Hematopoietic multipotent progenitor cell treated with erythropoietin and hydrocortisone succinate and interleukin-3 and kit ligand, for 8 days (in vitro differentiated cells): ENCODE measurements at places on chromosomes 11 and 22.

- no peak for DNase-seq
Measured at GRCh38 chr11:91563176-91563575, 661.4 kb upstream of the FAT3 start.

- DNase-seq = peak; percentile 78
Measured at GRCh38 chr22:40728731-40729189, 49.5 kb downstream of the MCHR1 start.

- no peak for DNase-seq
Measured at GRCh38 chr11:132898021-132898420, 634.3 kb downstream of the OPCML start.

DNA sequence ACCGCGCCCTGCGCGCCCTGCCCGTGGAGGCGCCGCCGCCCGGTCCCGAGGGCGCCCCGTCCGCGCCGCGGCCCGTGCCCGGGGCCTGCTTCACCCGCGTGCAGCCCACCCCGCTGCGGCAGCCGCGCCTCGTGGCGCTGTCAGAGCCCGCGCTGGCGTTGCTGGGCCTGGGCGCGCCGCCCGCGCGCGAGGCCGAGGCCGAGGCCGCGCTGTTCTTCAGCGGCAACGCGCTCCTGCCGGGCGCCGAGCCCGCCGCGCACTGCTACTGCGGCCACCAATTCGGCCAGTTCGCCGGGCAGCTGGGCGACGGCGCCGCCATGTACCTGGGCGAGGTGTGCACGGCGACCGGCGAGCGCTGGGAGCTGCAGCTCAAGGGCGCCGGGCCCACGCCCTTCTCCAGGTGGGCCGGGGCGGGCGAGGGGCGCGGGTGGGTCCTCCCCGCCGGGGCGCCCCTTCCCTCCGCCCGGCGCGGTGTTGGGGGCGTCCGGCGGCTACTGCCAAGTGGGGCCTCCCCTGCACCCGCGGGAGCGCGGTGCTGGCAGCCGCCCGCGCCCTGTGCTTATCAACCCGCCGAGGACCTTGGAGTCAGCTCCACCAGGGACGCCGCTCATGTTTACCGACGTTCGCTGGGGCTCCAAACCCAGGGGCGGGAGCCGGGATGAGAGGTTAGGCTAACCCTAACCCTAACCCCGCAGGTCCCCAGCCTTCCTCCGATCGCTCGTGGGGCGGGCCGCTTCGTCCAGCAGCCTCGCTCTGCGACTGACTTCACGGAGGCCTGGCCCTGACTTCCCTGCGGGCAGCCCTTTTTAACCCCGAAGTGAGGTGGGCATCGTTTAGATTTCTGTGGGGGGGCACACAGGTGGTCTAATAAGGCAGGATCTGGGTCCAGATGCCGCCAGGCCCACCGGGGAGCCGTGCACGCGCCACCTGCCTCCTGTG is 649 bp downstream of the SELENOO start:
- peak; percentile 47 for DNase-seq

- DNase-seq = no peak
Measured at GRCh38 chr11:66617155-66617834, 865 bp downstream of the RBM14 start.

DNA sequence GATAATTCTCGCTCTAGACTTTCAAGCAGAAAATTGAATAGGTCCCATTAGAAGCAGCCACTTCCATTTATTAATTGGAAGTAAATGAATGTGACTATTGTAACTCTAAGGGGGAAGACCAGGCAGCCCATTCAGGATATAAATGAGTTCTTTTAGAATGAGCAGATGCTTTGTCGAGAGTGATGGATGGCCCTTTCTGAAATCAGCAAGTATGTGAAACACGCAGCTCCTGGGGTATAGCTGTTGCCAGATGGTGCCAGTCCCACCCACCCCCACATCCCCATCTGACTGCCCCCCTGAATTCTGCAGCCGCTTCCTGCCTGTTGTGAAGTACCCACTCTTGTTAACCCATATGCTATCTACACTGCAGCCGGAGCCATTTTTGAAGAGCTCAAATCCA is 3.7 kb downstream of the SLC15A3 start:
- no peak for DNase-seq

GRCh38 chr11:6586434-6587359 is 16.7 kb downstream of the RRP8 start:
- DNase-seq = no peak

GRCh38 chr11:101129203-101129943 is at the start of gene PGR:
Gene PGR (minus strand): TSS chr11:101129813. CDS start chr11:101129070, 743 bp downstream.
- no peak for DNase-seq

- no peak for DNase-seq
Measured at GRCh38 chr11:72244060-72244360, at the start of gene PHOX2A. Gene PHOX2A (minus strand): TSS chr11:72244176. CDS start chr11:72244004, 172 bp downstream.

- no peak for DNase-seq
Measured at GRCh38 chr22:44406341-44407170, 91.5 kb downstream of the RTL6 start.

GRCh38 chr22:24330636-24331035 is 60.0 kb downstream of the SPECC1L start:
- peak; percentile 50 for DNase-seq

DNA sequence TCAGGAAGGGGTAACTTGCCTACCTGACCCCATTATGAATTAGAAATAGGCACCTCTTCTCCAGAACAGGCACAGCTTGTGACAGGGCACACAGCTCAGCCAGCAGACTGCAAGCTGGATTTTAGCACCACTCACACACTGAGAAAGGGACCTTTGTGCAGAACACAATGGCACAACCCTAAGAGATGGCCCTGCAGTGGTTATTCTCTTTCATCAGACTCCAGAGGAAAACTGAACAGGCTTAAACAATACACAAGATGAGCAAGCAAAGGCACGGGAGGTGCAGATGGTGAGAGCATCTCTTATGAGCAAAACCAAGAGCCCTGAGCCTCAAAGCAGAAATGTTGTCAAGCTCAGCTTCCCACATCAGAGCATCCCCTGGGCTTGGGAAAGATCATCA is 93.8 kb upstream of the LRRC55 start:
- no peak for DNase-seq

- DNase-seq = no peak
Measured at GRCh38 chr22:43260331-43261231, 73.6 kb upstream of the TTLL12 start.

DNA sequence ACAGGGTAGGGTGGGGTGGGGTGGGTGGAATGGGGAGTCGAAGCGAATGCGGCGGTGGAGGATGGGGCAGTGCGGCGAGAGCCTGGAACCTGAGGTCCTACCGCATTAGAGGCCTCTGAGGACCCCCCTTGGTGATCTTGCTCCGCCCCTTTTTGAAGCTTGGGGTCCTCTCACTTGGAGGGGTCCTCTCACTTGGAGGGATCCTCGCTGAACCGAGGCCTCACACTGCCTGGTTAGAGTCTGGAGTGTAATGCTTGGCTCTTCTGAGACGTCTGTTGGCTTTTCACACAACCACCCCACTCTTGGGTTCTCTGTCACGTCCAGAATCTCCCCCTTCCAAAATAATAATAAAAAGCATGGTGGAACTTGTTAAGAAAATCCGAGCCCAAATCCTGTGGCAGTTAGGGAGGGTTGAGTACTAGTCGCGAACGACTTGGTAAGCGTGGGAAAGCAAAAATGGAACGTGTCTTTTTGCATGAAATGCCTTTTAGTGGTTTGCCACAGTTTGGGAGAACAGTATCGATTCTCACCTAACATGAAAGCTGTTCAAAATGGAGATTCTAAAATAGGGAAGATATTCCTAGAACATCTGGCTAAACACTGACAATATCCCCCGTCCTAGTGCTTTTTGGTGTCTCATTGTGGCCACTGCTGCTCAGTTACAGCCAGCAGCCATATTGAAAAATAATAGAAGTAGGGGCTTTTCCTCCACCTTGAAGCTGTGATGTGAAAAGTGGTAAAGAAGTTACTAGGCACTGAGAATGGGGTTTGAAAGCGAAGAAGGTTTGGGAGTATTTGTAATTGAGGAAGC is 822 bp downstream of the RBX1 start:
- DNase-seq = no peak

GRCh38 chr11:20627026-20627425 is 27.6 kb downstream of the SLC6A5 start:
- no peak for DNase-seq

GRCh38 chr11:131278472-131278871 is 91.9 kb upstream of the NTM start:
- no peak for DNase-seq

DNA sequence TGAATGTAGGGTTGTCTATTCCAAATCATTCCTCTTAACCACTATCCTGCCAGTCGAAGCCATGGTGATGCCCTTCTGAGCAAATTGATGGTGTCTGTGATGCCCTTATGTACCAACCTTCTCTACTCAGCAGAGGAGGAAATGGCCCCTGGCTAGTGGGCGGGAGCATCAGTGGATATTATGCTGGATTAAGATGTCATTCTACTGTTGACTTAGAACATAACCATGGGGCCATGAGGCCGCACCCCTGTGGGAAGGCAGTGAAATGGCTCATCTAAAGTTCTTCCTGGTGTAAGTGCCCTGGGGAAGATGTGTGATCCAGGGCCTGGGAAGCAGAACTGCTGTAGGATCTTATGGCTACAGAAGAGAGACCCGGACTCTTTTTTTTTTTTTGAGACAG is 20.7 kb upstream of the P2RY2 start:
- DNase-seq = no peak

- no peak for DNase-seq
Measured at GRCh38 chr11:70528046-70528793, 129.9 kb downstream of the CTTN start.

GRCh38 chr22:25282671-25283561 is 63.5 kb downstream of the CRYBB2 start:
- no peak for DNase-seq

- DNase-seq = no peak
Measured at GRCh38 chr11:122656631-122657101, 1.1 kb downstream of the UBASH3B start.

GRCh38 chr11:128767591-128768001 is 73.7 kb downstream of the FLI1 start:
- DNase-seq = no peak

- no peak for DNase-seq
Measured at GRCh38 chr11:84800755-84801346, 826.3 kb downstream of the DLG2 start.

GRCh38 chr22:44200451-44200850 is 19.7 kb downstream of the PARVG start:
- peak; percentile 9 for DNase-seq

- no peak for DNase-seq
Measured at GRCh38 chr22:41899110-41899509, 15.8 kb downstream of the SHISA8 start.

- peak; percentile 24 for DNase-seq
Measured at GRCh38 chr22:17974087-17974486, 50.3 kb downstream of the MICAL3 start.

- peak; percentile 53 for DNase-seq
Measured at GRCh38 chr11:2700415-2701211, 819 bp upstream of the KCNQ1OT1 start.

- no peak for DNase-seq
Measured at GRCh38 chr11:44434191-44434590, 124.3 kb upstream of the ALX4 start.

DNA sequence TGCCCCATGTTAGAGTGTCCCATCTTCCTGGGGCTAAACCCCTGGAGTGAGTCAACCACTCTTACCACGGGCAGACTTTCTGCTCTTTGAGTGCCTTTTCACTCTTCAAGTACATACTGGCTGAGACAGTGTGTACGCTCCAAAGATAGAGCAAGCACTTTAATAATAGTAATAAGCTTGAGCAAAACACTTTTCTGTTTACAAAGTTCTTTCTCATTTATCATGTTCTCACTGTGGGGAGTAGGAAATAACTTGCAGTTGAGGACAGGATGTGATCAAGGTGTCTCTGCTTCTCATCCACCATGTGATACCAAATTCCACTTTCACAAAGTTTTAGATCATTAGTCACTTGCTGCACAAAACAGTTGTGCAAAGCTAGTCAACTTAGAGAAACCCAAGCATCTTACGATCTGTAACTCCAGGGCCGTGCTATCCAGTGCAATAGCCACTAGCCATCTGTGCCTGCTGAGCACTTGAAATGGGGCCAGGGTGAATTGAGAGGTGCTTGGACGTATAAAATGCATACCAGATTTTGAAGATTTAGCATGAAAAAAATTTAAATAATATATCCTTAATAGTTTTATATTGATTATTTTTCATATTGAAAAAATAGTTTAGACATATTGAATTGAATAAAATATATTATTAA is 135.3 kb downstream of the KIF18A start:
- no peak for DNase-seq

DNA sequence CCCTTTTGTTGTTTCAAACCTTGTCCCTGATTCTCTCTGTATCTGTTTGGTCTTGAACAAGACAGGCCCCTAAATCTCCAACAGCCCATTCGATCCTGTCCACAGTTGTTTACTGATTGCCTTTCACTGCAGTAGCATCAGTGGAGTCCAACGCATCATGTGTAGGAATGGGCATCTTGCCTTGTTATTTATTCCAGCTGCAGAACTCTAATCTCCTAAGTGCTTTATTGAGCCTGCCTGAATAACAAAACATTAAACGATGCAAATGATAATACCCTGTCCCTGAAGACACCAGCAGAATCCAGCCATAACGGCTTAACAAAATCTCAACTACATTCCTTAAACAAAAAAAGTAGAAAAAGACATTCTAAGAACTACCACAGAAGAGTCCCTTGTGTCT is 50.1 kb downstream of the SLC35F2 start:
- no peak for DNase-seq

- DNase-seq = no peak
Measured at GRCh38 chr11:117643606-117644300, 153.3 kb downstream of the DSCAML1 start.

GRCh38 chr22:43964314-43964857 is 9.1 kb downstream of the SAMM50 start:
- DNase-seq = no peak

DNA sequence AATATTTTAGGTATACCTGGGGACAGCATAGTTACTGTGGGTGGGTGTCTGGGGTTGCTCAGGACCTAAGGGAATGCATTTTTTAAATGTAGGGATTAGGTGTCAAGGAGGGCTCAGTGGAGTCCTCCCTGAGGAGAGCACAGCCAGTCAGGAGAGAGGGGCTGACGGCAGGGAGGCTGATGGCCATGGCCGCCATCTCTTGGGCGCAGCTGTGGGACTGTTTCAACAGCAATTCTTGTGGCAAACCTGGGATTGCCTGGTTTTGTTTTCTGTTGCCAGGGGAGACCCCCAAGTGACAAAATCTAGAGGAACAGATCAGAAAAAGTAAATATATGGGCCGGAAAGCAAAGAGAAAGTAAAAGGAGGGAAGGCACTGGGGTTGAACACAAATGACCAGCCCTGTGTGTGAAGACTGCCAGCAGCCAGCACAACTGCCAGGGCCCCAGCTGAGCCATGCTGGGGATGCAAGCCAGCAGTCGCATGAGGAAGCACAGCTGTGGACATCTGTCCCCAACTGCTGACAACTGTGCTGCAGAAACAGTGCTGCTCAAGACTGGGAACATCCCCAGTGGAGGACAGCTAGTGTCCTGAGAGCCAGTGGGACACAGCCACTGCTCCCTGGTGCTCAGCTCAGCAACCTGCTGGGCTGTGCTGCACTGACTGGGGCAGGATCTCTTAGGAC is 10.5 kb downstream of the MIF start:
- DNase-seq = no peak

- DNase-seq = no peak
Measured at GRCh38 chr11:117089685-117090084, 8.5 kb downstream of the SIK3 start.
